ENCODE measurements at places on chromosomes 3 and 15.

DNA sequence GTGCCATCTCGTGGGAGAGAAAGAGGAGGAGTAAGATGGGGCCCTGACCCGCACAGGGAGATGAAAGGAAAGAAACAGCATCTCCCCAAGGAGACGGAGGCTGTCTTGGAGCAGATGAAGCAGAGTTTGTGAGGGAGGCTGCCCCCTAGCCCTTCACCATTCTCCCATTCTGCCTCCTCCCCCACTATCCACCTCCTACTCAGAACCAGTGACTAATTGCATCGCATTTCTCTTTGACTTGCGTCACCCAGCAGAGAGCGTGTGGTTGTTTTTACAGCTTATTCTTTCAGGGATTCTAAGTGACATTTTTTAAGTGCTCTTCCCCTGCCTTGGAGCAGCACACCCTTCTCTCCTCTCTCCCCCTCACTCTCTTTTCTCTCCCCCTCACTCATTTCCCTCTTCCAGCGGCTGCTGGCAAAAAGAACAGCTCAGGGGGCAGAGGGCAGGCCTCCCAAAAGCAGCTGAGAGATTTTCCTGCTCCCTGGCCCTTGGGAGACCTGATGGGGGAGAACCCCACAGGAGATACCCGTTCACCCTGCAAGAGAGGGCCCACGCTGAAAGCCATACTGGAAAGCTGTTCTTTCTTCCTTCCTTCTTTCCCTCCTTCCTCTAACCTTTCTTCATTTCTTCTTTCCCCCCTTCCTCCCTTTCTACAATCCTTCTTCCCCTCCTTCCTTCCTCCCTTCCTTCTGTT, 91.8 kb downstream of the MRPL46 start:
- DNase-seq = no peak

- no peak for DNase-seq
Measured at GRCh38 chr3:153274561-153274960, 112.5 kb downstream of the RAP2B start.

DNA sequence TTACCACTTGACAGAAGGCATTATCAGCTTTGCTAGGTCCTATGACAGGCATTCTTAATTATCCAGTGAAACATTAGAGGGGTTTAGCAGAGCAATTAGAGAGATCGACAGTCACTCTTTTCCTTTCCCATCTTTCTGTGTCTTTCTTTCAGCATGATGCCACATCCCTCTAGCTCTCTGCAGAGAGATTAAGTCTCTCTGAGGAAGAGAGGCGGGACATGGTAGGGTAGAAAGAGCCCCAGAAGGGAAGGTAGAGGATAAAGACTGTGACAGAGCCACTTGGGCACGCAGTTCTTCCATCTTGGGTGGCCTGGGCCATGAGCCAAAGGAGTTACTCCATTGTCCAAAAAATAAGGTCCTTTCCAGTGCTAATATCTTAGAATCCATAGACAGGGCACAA, 55.8 kb downstream of the HHLA2 start:
- DNase-seq = no peak

DNA sequence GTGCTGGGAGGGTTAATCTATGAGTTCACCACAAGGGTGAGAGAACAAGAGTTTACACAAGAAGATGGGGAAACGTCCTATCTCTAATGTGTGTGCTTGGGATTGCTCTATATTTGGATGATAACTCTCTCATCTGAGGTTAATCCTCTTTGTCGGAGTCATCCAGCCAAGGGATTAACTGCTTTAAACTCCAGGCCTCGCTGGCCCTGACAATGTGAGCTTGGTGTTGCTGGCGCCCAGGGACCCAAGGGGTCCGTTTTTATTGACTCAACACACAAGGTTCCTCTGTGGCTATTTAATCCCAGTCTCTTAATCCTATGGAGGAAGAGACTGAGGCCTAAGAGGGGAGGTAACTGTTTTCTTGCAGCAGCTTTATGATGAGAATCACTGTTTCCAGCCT, 14.2 kb downstream of the SV2B start:
- DNase-seq = no peak

DNA sequence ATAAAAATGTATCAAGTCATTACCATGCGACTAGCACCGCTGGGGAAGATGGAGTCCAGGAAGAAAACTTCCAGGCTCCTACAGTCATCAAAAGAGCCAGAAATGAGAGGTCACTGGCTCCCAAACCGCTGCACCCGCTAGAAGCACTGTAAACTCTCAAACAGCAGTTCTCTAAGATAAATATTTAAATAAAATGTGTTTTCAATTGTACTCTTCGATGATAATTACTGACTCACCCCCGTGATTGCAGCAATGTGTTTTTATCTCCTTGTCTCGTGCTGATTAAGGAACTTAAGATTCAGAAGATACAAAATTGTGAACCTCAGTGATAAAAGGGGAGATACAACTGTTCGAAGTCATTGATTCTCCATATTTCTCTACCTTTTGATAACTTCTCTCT, 45.8 kb upstream of the FOXP1 start:
- DNase-seq = no peak

- DNase-seq = no peak
Measured at GRCh38 chr15:53872410-53872809, 105.8 kb upstream of the UNC13C start.

DNA sequence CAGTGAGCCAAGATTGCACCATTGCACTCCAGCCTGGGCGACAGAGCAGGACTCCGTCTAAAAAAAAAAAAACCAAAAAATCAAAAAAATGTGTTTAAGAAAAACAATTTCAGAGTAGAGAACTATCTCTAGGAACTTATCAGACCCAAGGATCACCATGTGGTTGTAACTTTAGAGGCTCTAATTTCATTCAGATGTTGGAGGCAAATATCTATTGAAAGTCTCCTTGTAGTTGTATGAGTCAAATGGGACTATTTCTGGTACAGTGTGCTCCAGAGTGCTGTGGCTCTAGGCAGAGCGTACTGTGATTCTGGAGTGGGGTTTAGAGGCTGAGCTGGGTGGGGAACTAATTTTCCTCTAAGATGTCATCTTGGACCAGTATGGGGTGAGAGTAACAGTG, 398.7 kb downstream of the SHQ1 start:
- no peak for DNase-seq

- DNase-seq = no peak
Measured at GRCh38 chr15:94353488-94353820, 122.1 kb downstream of the MCTP2 start.

DNA sequence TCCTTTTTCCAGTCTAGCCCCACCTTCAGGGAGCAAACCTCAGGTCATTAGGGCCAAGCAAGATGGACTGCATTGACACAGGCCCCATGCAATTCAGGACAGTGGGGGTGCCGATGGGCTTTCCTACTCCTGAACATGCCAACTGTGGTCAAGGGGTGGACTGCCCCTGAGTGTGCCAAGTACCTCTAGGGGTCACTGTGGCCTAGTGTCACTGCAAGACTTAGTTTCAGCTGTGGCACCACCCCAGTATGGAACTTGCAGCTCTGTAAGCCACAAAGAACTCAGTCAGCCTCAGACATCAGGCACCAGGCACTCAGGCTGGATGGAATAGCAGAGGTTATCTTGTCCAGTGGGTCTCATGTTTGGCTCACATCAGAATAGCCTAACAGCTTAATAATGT, 32.3 kb downstream of the EXOG start:
- DNase-seq = no peak

DNA sequence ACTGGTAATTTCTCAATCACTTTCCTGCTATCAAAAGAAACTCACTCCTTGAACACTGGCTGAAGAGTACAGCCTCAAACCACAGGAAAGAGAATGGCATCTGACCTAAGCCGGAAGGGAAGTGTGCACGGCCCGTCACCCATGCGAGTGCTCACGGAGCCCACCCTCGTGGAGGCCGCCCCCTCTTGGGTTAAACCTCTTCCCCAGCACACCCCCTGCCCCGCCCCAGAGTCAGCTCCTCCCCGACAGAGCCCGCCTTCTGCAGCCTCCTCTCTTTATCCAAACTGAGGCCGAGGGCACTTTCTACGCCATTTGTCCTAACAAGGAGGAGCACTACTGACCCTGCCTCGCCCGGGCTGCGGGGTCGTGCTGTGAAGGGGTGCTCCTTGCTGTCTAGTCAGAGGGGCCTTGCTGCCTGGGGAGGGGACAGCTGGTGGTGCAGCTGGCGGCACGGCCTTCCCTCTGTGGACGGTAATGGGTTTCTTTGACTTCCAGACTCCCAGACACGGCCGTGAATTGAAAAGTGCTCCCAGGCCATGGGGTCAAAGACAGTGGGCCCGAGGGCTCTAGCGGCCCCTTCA, 137.7 kb downstream of the NSMCE3 start:
- DNase-seq = no peak

- DNase-seq = no peak
Measured at GRCh38 chr3:40714771-40715345, 190.1 kb downstream of the ZNF621 start.

DNA sequence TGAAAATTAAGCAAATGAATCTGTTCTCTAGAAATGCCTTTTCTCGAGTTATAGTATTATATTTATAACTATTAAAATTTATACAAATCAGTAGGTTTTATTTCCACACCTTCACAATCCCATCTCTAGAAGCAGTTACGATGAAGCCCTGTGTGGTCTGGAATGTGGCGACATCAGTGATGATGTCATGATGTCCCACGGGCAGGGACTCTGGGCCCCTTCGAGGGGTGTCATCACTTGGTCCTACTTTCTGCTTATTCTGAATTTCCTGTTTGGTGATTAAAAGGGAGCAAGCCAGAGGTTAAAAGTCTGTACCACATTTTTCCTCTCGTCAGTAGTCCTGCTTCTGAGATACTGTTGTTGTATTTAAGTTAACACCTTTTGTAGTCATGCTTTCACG, 67.4 kb downstream of the PIK3R4 start:
- no peak for DNase-seq

GRCh38 chr3:73685061-73685460, 60.3 kb upstream of the PDZRN3 start:
- DNase-seq = no peak

DNA sequence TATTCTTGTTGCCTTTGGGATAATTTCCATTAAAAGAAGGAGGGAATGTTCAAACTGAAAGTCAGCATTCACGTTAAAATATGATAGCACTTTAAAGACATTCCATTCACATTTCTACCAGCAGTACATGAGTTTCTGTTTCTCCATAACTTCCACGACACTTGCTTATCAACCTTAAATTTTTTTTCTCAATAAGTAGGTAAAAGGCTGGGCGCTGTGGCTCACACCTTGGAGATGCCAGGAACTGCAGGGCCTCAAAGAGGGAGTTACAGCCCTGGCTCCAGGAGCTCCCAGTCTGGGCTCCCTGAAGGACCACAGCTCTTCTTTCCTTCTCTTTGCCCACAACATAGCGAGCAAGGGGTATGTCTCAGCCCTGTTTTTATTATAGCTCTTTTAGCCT, 42.9 kb upstream of the PRR23C start:
- no peak for DNase-seq

DNA sequence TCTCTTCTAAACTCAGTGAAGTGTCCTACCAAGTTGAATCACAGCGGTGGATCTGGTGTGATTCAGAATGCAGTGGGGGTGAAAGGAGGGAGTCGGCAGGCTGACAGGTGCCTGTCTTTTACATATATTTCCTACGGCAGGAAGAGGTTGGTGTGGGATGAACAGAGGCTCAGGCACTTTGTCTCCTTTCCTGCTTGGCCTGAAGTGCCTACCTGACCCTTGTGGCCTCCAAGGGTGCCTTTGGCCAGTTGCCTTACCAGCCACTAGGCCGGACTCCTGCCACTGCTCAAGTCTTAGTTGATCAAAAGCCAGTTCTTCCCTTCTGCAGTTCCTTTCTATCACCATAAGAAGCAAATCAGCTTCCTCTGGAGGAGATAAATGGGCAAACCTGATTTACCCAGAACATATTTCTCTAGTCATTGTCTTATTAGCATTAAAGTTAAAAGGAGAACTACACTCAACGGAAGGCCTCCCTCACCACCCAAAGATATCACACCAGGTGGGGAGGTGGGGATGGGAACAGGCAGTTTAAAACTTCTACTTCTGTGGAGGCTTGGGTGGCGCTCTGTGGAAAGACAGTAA, 52.1 kb downstream of the CRTC3 start:
- no peak for DNase-seq

GRCh38 chr3:25153561-25153960, 274.5 kb upstream of the RARB start:
- DNase-seq = no peak

DNA sequence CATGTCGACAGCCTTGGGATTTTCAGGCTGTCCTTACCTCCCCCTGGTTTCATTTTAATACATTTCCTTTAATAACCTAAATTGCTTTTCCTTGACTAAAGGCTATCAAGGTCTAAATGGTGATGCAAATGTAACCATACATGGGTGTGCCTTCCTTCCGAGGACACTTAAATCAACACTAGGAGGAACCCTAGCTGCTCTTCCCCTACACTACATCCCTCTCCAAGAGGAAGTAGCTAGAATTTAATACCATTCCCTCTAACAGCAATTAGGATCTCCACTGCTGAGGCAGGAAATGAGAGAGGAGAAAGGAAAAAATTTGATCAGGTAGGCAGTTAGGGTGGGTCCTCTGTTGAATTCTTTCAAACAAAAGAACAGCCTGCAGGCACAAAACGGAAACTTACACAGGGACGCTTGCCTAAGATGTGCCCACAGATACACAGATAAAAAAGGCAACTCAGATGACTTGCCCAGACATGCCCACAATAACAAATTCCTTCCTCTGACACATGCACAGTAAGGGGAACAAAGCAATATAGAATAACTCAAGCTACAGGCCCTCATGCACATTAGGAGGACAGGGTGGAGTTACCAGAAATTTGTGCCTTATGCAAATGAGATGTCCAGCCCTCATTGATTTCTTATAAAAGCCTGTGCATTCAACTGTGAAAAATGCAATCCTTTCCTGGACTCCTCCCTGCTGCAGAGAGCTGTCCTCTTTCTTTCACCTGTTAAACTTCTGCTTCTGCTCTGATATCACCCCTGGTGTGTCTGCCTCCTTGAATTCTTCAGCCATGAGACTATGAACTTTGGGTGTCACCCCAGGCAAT, 1024.4 kb upstream of the CADM2 start:
- DNase-seq = no peak

GRCh38 chr3:108044699-108045098, 46.1 kb downstream of the CD47 start:
- no peak for DNase-seq

DNA sequence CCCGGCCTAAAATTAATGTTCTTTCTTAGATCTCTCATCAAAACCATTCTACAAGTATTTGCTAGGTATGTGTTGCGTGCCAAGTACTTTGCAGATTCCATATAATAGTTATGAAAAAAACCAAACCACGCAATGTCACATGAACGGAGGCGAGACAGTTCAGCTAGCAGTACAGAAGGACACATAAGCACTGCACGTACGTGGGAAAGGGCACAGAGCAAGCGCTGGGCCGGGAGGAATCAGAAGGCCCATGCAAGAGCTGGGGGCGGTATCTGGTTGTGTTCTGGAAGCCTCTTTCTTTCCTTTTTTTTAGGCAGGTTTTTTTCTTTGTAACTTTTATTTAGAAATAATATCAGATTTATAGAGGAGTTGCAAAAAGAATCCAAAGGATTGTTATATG, 11.3 kb downstream of the PDIA5 start:
- DNase-seq = no peak

- DNase-seq = no peak
Measured at GRCh38 chr3:27171113-27171512, 198.1 kb downstream of the NEK10 start.

DNA sequence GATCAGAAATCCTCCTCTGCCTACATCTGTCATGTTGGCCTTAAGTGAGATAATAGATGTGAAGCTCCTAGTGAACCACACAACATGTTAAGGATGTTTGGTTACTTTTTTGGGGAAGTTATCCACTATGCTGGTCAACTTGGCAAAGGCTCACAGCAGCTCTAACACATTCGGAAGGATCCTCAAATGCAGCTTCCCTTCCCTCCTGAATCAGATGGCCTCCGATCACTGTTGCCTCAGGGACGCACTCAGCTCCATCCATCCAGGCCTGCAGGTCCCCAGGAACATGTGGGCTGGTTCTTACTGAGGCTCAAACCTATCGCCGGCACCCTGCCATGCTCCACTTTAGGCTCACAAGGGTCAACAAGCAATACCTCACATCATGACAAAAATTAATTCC, 67.9 kb downstream of the CORO2B start:
- no peak for DNase-seq
